ENCODE measurements at places on chromosomes 4 and X. TPM values are rescaled to one million over a fixed set of nuclear protein-coding genes. Genes with fewer than 3 reads are reported as not detected.
A peak's percentile ranks its signal among the peaks of the same experiment; 100 is the strongest.

- DNase-seq, result no peak
These were observed 30.6 kb downstream of the WDR1 start for GRCh38 chr4:10085828-10086505.

DNA sequence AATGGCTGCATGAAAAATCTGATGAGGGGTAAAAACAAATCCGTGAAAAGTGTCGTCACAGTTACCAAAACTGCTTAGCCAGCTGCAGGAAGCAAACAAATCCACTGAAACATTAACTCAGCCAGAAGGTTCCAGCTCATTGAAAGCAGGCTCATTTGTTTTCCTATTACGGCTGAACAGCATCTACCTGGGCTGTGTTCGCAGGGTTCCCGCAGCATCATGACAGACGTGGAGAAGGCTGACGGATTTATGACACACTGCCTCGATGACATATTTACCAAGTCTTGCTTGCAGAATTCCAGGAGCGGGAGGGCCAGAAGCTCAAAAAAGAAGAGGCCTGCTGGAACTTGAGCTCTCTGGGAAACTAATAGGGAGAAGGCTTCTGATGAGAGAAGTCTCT is 781.1 kb downstream of the RAB28 start:
- no peak for DNase-seq

GRCh38 chr4:165288226-165288625 is 39.2 kb upstream of the MSMO1 start:
- no peak for DNase-seq

NPY2R gene
- 1.2 TPM for total RNA-seq

DNA sequence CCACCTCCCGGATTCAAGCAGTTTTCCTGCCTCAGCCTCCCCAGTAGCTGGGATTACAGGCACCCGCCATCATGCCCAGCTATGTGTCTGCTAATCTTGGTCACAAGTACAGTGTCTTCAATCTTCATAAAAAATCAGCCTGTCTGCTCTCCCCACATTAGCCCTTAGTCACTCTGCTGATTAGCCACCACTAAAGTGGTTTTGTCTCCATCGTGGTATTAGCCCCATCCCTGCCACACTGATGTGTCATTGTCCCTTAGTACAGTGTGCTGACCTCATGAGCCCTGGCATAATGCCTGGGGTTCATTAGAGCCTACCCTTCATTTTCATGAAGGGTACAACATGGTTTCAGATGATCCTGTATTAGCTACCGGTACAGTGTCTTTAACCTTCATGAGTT is 49.9 kb downstream of the ZNF157 start:
- no peak for DNase-seq

DNA sequence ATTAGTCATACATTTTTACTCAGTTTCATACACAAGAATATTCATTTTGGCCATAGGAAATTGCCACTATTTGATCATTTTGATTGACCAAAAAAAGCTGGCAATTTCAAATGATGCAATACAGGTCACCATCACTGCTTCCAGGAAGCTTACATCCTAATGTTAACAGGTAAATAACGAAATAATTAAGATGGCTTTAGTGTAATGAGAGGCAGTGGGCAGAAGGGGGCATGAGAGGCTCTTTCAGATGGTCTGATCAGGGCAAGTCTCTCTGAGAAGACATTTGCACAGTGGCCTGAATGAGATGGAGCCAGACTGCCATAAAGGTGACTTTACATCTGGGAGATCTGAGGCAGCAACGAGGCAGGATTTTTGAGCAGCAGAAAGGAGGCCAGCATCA is 170.7 kb downstream of the SLIT2 start:
- DNase-seq, result no peak

DNA sequence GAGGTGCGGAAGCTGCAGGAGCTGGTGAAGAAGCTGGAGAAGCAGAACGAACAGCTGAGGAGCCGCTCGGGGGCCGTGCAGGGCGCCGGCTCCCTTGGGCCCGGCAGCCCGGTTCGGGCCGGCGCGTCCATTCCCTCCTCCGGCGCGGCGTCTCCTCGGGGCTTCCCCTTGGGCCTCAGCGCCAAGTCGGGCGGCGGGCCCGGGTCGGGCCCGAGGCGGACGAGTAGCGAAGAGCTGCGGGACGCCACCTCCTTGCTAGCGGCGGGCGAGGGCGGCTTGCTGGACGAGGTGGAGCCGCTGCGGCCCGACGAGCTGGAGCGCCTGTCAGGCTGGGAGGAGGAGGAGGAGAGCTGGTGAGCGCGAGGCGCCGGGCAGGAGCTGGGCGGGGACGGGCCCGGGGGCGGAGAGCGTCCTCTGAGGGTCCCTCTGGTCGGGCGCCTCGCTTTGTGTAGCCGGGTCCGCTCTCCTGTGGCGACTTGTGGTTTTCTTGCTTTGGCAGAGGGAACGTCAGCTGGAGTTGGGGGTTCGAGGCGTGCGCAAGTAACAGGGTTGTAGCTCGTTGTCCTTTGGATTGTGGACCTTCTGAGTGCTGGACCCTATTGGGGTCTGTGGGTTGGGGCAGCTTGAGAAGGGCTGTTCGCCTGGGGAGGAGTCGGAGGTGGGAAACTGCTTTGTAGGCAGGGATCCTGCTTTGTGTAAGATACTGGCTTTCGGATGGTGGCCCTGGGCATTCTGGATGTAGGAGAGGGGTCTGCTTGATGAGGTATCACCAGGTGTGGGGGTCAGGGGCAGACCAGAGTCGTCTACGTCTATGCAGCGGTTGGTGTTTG is 662 bp downstream of the SLAIN2 start:
- DNase-seq, result peak; percentile 35

DNA sequence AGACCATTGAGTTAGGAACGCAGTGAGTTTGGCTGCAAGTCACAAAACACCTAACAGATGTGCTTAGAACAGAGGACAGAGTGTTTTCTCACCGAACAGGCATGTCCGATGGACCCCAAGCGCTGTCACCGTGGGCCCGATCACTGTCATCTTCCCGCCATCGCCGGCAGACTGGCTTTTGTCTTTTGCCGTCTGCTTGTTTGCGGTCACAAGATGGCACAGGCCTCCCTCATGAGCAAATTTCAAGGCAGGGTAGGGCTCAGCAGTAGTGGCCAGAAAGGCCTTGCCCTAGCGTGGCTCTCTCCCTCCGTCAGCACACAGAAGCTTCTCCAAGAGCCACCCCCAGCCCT is 21.4 kb upstream of the MRFAP1 start:
- no peak for DNase-seq

UCP1 gene
- not detected for total RNA-seq

DNA sequence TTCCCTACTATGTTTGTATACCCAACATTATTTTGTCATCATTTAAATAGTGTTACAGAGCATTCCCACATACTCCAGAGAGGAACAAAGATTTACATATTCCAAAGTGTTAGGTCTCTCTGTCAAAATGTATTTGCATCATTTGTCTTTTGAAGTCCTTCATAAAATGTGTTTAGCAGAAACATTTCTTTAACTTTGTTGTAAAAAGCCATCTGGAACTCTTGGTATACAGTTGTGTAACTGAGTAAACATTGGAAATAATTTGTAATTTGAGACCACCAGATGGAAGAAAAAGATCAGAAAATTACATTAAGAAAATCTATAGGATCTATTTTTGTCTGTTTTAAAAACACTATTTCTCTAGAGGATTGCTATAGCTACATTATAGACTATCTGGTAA is 56.6 kb upstream of the ALB start:
- DNase-seq, result no peak

HAND2 gene
- not detected for total RNA-seq
